ENCODE measurements at places on chromosomes 13 and 19. TPM values are rescaled to one million over a fixed set of nuclear protein-coding genes. Genes with fewer than 3 reads are reported as not detected.

HPN gene
- total RNA-seq: not detected

LGI4 gene
- total RNA-seq: not detected

SH2D3A gene
- 57.8 TPM for total RNA-seq

MIER2 gene
- total RNA-seq: 27.8 TPM

IQCN gene
- 0.04 TPM for total RNA-seq

ZNF443 gene
- 3.3 TPM for total RNA-seq
